Femur (tissue), 1 donor: ENCODE measurements at places on chromosomes 4 and X.

DNA sequence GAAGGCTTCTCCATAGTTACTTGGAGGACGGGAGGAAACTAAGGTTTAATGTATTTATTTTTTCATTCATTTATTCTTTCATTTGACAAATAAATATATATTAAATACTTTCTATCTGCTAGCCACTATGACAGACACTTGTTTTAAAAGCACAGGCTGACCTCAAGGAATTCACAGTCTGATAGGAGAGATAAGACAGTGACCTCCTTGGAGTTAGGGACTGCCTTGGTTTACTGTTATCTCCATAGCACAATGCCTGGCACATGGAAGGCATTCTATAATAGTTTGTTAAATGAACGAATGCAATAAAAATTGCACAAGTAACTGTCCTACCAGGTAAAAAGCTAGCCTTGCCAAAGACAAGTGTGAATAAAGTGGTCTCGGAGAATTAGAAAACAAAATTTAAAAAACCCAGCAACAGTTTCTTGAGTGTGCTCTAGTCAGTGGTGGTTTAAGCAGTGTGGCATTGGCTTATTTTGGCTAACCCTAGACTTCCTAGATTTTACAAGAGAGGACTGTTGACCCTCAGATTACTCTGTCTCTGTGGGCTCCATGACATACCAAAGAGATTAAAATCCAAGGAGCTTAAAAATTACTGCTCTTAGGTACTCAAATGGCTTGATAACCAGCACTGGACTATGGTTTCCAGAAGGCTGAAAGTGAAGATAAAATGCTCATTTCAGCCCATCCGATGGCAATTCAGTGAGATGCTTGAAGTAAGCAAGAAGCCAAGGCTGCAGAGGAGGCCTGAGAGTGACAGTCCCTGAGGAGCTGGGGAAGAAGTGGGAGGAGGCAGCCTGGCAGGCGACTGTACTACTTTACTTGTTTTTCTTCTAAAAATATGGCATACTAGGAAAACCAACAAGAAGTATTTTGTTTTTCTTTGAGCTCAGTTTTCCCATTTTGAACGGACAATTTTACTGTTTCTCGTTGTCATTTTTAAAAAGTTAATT, 9.6 kb downstream of the AFP start:
- DNase-seq: no peak

DNA sequence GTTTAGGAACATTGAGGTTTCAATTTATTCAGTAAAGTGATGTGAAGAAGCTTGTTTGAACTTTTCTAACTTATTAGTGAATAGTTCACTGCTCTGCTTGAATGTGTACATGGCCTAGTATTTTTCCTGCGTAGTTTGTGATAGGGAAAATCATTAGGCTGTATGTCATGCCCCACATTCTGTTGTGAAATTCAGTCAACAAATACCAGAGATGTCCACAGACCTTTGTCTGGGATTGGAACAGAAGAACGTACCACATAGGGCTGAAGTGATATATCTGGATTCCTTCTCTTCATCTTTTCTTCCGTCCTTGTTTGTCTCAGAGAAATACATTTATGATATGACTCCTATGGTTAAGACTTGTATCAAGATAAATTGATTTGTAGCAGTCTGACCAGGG, 88.8 kb upstream of the PLS3 start:
- DNase-seq: no peak

DNA sequence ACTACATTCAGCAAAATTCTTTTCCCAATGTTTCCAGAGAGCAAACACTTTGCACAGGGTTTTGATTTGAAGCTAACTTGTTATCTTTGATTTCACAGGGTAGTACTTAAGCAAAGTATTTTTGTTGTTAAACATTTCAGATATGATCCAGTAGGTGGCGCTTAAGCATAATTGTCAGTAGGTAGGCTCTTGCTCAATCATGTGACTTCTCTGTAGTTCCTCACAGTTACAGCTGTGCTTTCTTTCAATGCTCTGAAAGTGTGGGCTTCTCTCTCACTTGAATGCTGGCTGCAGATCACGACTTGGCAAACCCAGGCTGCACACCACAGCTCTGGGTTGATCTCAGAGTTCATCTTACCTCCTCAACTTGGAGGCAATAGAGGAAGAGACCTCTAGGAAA, 1016.5 kb downstream of the SH3BGRL start:
- no peak for DNase-seq

DNA sequence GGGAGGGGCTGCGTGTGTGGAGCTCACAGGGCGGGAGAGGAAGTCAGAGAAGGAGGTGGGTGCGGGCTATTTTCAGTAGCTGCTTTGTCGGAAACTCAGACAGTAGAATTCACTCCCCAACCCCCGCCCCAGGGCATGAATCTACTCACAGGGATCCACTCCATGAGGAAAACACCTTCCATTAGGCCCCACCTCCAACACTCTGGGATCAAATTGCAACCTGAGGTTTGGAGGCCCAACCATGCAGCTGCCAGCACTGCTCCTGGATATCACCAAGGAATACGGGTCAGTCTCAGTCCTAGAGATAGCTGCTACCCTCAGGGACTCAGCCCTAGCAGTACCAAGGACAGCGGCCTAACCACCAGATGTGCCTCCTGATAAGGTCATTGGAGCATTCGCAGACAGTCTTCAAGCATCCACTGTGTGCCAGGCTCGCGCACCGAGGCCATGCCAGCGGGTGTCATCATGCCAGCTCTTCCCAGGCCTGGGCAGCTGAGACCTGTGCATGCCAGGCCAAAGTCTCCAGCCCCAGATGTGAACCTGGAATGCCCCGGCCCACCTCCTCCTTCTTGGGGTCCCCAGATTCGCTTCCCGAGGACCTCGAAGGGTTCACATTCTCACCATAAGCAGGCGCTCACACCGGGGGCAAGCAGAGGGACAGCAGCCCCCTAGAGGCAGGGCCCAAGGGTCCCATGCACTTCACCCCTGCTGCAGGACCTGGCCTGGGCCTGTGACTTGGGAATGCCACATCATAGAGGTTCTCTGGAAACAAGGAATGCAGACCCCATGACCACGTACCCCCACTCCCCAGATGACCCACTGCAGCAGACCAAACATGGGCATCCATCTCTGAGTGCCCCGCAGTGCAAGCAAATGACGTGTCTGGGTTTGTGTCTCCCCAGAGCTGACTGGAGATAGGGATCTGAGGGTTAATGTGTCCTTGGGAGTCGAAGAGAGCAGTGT, 102.3 kb downstream of the ADRA2C start:
- peak; percentile 21 for DNase-seq

DNA sequence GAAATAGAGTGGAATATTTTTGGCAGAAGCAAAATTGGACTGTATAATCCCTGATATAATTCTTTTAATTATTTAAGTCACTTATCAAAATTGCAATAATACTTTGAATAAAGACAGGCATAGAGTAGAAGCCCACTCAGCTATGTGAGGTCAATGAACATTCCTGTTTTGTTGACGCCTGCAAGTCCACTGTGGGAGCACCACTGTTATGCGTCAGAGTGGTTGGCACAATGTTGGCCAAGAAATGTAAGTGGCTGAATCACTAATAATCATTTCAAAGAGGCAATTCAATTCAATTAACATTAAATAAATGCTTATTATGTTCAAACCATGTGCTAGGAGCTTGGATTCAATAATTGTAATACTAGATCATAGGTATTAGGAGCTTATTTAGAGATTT, 221.0 kb downstream of the SPCS3 start:
- DNase-seq: no peak

DNA sequence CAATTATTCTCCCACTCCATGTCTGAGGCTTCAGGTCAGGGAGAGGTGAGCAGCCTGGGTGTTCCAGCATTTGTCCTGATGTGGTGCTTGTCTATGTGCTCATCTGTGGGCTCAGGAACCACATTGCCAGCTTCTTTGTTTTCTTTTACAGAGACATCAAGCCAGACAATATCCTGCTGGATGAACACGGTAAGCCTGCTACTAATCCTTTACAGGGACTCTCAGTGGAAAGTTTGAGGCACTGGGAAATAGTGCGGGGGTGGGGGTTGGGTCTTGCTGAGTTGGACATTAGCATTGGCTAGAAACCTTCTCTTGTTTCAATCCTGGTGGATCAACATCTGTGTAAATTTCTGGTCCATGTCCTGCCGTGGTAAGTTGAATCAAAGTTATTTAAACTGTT, 310.3 kb downstream of the EVC2 start:
- DNase-seq: no peak

GRCh38 chrX:130981836-130982235, 76.3 kb upstream of the ARHGAP36 start:
- no peak for DNase-seq

- DNase-seq: no peak
Observed at GRCh38 chr4:574346-575161, 1.5 kb downstream of the TMEM271 start.

DNA sequence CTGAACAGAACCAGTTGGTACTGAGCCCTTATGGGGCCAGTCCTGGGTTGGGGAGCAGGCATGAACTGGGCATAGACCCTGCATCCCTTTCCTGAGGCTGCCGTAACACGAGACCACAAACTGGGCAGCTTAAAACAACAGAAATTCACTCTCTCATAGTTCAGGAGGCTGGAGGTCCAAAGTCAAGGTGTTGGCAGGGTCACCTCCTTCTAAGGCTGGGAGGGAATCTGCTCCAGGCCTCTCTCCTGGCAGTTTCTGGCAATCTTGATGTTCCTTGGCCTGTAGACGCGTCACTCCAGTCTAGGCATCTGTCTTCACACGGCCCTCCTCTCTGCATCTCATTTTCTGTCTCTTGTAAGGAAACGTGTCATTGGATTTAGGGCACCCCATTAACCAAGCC, 19.8 kb upstream of the SORCS2 start:
- no peak for DNase-seq

DNA sequence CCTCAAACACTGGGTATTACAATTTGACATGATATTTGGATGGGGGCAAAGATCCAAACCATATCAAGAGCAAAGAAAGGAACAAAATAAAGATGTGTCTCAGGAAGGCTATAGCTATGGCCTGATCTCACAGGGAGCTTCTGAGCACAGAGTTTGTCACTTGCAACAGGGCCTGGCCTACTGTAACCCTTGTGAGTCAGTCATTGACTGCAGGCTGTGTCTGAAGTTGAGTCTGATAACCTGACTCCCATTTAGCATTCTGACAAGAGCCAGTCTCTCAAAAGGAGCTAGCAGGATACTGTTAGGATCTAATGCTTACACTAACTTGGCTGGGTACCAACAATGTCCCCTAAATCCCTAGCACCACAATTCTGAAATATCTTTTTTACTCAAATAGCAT, 612.5 kb upstream of the TECRL start:
- DNase-seq: no peak

DNA sequence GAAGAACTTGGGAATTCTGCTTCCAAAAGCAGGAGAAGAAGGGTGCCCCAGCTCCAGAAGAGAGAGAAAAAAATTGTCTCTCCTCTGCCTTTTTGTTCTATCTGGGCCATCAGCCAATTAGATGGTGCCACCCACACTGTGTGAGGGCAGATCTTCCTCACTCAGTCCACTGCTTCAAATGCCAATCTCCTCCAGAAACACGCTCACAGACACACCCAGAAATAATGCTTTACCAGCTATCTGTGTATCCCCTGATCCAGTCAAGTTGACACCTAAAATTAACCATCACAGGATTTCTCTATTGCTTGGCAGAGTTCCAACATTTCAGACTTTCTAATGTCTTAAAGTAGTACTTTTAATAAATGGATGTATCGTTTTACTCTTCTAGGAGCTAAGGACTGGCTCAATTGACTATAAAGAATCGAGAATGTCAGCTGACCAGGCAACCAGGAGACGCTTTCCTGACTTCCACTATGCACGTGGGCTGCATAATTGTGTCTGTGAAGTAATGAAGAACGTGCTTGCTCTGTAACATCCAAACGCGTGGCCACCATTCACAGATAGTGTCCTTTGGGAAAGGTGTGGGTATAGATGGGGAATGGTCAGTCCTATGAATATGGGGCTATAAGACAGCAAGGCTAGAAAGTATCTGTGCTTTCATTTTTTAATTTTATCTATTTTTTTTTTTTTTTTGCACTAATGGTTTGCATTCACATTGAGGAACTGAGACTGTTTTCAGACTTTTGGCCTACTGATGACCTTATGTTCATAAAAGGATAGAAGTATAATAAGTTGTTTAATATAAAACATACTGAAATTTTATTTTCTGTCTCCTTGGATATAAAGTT, 9.9 kb upstream of the SMIM20 start:
- no peak for DNase-seq

DNA sequence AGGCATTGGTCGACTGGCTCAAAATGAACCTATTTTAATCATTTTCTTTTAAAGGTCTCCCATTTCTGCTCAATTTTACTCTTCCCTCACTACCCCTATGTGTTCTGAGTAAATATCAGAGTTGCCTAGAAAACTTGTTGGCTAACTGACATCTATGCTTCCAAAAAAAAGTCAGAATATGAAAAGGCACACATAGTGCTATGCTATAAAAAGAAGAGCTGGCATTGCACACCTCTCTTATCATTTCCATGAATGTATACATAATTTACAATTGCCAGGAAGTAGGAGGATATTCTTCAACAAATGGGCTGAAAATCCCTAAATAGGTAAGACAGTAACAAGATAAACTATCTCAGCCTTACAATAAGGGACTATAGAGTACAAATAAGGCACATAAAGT, 70.2 kb downstream of the FRYL start:
- no peak for DNase-seq

GRCh38 chr4:7381890-7382633, 52.7 kb downstream of the PSAPL1 start:
- DNase-seq: no peak

- no peak for DNase-seq
Observed at GRCh38 chrX:135327299-135327698, 18.0 kb downstream of the ETDC start.

DNA sequence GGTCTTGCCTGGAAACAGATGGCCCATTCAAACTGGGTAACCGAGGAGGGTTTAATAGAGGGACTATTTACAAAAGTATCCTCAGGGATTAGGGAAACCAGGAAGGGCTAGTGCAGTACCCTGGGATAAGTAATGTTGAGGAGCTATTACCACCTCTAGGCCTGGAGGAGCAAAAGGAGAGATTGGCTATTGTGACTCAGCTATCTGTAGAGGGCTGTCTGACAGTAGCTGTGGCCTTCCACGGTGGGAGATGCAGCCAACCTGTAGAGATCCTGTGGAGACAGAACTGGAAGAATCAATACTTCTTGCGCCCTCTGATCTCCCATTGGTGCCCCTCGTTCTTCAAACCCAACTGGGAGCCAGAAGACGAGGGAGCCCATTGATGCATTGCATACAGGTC, 34.1 kb upstream of the RPS6KA3 start:
- no peak for DNase-seq

DNA sequence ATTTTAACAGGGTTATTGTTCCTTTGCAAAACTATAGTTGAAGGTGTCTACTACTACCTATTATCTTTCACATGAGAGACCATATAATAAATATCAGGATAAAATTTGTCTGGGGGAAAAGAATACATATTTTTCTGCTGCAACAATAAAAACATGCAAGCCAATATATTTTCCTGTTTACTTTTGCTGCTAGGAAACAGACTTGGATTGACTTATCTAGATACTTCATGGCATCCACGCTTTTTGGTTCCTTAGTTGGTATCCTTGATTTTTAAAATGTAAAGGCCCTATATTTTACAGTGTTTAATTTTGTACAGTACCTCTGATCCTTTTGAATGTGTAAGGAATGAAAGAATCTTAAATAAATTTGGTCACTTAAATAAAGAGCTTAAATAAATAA, 150.6 kb downstream of the GPC3 start:
- DNase-seq: no peak

- no peak for DNase-seq
Observed at GRCh38 chr4:5120468-5120867, 69.2 kb downstream of the STK32B start.
